ENCODE measurements at places on chromosomes 6 and 20.

- DNase-seq = no peak
These were observed 249.0 kb upstream of the OPRM1 start for GRCh38 chr6:153790048-153790447.

DNA sequence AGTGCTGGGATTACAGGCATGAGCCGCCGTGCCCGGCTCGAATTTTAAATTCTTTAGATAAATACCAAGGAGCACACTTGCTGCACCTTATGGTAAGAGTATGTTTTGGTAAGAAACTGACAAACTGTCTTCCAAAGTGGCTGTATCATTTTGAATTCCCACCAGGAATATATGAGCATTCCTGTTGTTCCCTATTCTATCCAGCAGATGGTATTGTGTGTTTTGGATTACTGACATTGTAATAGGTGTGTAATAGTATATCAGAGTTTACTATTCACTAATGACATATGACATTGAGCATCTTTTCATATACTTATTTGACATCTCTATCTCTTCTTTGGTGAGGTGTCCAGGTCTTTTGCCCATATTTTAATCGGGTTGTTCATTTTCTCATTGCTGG is 40.5 kb downstream of the TGM6 start:
- no peak for DNase-seq

DNA sequence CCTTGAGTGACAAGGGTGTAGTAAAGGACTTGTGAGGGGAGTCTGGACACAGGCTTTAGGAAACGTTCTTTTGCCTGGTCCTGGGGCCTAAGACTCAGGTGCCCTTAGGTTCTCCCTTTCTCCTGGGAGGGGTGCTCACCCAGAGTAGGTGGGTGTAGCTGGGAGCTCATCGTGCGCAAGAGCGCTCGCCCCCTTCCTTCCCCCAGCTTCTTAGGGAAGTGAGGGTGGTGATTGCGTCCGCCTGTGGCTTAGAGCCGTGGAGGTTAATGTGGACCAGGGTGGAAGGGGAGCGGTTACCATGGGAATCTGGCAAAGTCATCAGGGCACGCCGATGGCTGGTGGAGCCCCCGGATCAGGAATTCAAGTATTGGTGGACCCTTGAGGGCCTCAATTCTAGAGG is 3.3 kb upstream of the AARS2 start:
- DNase-seq = no peak

DNA sequence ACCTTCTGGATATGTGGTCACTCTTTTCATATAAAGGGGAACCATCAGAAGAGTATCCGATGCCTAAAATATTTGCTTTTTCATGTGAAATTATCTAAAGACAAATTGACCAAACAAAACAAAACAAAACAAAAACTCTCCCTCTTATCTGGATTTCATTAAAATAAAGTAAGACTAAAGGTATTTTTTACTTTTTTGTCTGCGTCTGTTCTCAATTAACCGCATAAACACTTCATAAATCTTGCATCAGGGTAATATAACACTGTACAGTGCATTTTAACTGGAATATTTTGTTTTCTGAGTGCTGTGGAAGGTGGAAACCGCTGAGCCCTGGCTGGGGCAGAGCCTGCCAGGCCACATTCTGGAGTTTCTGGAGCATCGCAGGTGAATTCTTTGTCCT is 234.1 kb upstream of the ZFP64 start:
- DNase-seq = no peak

DNA sequence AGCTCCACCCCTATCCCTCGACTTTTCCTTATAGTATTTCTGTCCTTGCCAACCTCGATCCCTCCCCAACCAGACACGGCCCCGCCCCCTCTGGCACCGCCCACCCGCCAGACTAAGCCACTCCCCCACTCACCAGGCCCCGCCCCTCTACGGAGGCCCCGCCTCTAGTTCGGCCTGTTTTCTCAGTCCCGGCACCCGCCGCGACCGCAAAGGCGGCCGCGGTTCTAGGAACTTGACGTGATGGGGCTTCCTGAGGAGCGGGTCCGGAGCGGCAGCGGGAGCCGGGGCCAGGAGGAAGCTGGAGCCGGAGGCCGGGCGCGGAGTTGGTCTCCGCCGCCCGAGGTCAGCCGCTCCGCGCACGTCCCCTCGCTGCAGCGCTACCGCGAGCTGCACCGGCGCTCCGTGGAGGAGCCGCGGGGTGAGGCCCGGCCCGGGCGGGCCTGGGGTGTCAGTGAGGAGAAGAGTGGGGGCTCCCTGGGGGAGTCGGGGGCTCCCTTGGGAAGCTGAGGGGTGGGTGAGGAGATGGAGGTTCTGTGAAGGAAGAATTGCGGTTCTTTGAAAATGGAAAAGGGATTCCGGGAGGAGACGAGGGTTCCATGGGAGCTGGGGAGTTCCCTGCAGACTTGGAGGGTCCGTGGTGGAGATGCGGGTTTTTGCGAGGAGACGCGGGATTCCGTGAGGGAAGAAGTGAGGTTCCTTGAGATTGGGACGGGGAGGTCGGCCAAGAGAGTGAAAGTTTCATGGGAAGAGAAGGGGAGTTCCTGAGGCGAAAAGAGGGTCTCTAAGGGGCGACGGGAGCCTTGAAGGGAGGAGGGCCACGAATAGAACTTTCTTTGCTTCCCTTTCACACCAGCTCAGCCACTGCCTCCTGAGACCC is at the start of gene ACSS2:
ACSS2 (plus strand) TSS at position 207 of the 877 bp plus-strand sequence; CDS start at position 241, 34 bp downstream.
- DNase-seq = no peak

DNA sequence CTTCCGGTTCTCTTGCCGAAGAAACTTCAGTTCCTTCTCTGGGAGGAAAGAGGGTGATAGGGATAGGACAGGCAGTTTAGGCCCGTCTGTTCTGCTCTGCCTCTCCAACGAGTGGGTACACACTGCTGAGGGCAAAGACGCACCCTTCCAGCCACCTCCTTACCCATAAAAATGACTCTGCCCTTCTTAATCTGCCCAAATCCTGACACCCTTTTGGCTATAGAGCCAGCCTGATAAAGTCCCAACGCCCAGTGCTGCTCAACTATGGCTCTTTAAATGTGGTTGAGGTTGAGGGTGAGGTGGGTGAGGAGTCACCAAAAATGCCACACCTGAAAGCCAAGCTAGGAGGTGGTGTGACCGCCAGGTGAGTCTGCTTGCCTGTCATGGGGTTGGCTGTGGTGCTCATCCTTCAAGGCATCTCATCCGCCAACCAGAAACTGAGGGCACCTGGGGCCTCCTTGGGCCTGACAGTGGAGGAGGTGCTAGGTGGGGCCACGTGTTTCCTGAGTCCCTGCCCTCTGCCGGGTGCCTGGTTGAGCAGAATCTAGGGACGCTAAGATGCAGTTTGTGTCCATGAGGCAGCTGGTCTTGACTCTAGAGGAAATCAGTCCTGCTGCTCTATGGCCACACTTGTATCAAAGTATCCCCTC is 16.3 kb downstream of the CCDC167 start:
- DNase-seq = no peak

GRCh38 chr6:3499603-3500002 is 42.8 kb upstream of the SLC22A23 start:
- no peak for DNase-seq

DNA sequence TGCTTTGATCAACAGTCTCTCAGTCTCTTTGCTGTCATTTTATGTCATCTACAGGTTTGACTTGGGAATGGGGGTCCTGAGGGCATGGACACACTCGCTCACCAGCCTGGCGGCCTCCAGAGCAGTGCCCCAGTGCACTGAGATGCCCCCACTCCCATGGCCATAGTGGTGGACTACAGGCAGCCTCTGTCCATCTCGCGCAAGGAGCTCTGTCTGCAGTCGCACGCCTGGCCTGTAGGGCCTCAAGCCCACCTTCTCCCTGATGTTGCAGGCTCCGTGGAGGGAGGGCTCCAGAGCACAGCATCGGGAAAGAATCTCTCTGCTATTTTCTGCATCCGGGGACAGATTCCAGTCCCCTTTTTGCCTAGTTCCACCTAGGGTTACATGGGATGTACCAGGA is 22.6 kb downstream of the DDO start:
- no peak for DNase-seq

Data from NCI-H524 treated with DMSO at 0.1 percent for 48 hours (cell line).